Stimulated activated CD8-positive, alpha-beta memory T cell treated with anti-CD3 and anti-CD28 coated beads, Interleukin-12 subunit alpha, Interleukin-12 subunit beta, amount 100 ng/mL, for 1 hour (primary cell): ENCODE measurements at places on chromosomes 11 and 22.
A peak's percentile ranks its signal among the peaks of the same experiment; 100 is the strongest.

- DNase-seq = no peak
Observed at GRCh38 chr11:78023426-78023825, 350 bp upstream of the KCTD14 start.

- DNase-seq = no peak
Observed at GRCh38 chr11:130413405-130414106, 14.9 kb downstream of the ADAMTS8 start.

DNA sequence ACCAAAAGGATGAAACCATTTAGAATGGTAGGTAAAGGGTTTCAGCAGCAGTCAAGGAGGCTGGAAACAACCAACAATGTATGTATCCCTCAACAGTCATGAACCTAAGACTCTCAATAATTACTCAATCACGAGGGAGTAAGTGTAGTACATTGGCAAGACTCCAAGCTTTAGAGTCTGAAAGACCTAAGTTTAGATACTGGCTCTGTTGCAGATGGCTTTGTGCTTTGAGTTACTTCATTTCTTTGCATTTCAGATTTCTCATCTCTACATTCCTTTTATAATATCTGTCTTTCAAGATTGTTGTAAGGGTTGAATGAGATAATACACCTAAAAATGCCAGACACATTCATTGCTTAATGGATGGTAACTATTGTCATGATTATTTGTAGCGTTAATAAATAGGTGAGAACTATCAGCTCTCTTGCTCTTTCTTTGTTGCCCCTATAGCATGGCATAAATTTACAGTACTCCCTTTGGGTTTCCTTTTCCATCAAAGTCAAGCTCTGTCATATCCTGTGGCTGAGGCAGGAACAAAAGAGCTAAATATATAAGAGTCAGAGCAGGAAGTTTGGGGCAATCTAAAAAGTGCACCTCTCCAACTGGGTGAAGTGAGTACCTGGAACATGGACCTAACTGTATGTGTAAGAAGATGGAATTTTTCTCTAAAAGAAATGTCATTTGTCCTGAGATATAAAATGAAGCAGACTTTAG lies 228.2 kb upstream of the ZC3H12C start:
- DNase-seq = no peak

GRCh38 chr11:14582793-14583192 lies 60.8 kb upstream of the PDE3B start:
- no peak for DNase-seq

DNA sequence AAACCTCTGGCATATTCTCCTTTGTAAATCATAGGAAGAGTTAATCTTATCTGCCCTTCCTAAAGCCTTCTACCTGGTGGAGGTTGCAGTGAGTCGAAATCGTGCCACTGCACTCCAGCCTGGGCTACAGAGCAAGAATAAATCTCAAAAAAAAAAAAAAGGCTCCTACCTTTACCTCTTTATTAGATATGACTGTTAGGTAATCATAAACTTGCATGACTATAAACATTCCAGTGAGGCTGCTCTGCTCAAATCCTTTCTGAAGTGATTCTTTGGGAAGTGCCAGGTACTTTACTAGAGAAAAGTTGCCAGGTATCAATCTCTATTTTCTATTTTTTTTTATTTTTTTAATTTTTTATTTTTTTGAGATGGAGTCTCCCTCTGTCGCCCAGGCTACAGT lies 59.6 kb downstream of the MPPED2 start:
- no peak for DNase-seq

GRCh38 chr22:42214633-42215415 lies 55.6 kb downstream of the TCF20 start:
- no peak for DNase-seq

DNA sequence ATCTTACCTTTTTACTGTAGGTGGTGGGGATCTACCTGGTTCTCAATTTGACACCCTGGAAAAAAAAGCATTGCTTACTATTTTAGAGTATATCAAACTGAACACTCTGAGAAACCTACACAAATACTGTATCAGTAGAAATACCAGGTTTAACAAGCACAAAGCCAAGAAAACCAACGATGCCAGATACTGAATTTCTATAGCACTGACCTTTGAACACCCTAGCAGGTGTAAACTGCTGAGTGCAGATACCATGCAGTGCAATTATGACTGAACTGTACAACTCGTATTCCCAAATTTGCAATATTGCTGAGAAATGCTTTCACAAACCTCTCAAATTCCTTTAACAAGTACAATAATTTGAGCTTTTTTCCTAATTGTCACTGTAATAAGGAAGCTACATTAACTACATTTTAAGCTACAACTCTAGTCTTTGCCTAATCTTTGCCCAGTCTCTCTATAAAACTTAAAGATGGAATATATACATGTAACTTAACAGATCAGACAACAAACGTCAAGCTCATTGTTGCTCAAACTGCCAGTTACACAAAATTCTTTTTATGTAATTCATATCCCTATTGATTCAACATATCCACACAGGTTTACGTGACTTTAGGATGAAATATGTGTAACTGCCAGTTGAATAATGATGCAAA lies 8.9 kb downstream of the TAF1D start:
- DNase-seq = no peak

DNA sequence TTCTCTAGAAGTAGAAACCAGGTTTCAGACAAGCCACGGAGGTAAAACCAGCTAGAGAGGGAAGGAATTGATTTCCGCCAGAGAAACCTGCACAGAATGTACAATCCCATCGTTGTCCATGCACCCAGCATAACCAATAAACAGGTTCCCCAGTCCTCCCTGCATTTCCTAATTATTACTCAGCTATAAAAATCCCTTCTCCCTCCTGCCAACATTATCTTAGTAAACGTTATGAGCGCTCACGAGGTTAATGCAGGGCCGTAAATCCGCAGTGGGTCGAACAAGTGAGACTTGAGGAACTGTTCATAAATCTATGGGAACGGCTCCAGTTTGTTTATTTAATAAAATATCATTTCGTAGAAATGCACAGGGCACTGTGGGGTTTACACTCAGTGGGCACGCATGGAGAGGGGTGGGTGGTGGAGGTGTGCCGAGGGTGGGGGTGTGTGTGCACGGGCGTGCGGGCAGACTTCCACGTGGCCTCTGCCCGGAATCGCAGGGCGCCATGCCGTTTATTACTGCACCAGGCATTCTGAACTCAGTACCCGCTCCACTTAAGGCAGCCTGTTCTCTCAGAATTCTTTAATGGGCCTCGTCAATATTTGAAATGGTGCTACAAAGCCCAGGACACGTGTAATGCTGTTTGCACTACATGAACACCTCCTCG lies 257.3 kb downstream of the MIAT start:
- DNase-seq = no peak

DNA sequence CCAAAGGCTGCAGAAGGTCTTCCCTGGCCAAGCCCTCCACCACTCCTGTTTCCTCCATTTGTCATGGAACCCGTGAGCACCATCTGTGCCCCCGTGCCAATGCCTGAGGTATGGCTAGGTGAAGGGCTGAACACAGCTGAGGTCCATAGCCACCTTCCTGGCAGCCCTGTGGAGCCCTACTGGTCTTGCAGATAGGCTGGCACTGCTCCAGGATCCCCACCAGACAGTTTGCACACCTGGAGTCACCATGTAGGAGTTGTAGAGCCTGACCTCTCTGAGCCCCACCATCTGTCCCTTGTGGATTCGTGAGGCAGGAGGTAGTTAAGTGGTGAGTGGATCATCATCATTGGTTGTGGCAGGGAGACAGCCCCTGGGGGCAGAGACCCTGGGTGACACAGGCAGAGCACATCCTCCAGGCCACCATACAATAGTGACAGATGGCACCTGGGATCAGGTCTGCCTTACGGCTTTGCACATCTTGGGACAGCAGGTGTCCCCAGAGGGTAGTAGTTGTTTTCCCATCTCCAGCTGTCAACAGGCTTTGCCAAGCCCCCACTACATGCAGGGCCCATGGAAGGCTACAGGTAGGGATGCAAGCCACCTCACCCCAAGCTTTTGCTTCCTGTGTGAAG lies 52.5 kb upstream of the SUSD2 start:
- no peak for DNase-seq

DNA sequence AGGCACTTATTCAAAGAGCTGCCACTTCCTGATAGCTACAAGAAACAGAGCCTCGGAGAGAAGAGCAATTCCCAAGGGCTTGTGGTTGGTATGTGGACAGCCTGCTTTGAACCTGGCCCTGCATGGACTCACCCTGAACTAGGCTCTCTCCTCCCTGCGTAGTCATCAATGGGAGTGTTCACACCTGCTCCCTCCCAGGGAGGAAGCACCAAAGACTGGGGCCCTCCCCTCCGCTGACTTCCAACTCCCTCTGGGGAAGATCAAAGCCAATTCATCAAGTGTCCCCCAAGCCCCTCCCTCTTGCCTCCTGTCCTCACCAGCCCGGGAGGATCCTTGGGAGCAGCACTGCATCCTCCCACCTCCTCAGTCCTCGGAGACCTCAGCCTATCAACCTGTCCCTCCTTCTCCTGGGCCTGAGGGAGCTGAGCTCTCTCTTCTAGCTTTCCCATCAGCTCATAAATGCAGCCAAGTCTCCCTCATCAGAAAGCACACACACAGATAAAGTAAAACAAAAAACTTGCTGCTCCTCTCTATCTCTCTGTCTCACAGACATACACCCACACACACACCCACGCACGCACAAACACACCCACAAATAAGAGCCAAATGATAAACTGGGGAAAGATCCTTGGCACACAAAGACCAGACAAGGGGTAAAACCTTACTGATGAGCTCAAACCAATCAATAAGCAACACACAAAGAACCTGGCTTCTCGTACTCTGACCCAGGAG lies 3.3 kb downstream of the A4GALT start:
- DNase-seq = no peak

GRCh38 chr22:45968751-45969413 lies 8.1 kb downstream of the WNT7B start:
- no peak for DNase-seq

- DNase-seq = no peak
Observed at GRCh38 chr11:83249972-83250593, 36.1 kb downstream of the CCDC90B start.

DNA sequence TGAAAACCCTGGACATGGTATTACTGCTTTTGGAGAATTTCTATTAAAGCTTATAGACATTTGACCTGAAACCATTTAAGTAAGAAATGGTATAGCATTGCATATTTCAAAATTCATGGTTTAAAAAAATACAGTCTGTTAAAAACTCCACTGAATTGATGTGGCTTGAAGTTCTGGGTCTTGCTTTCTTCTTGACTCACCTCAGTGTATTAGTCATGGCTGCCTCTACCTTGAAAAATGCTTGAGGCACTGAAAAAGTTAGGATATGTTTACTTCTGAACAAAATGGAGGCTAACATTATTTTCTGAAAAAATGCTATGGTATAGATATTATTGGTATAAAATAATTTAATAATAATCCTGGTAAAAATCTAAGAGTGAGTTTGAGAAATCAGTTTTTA lies 349.2 kb downstream of the AASDHPPT start:
- no peak for DNase-seq

DNA sequence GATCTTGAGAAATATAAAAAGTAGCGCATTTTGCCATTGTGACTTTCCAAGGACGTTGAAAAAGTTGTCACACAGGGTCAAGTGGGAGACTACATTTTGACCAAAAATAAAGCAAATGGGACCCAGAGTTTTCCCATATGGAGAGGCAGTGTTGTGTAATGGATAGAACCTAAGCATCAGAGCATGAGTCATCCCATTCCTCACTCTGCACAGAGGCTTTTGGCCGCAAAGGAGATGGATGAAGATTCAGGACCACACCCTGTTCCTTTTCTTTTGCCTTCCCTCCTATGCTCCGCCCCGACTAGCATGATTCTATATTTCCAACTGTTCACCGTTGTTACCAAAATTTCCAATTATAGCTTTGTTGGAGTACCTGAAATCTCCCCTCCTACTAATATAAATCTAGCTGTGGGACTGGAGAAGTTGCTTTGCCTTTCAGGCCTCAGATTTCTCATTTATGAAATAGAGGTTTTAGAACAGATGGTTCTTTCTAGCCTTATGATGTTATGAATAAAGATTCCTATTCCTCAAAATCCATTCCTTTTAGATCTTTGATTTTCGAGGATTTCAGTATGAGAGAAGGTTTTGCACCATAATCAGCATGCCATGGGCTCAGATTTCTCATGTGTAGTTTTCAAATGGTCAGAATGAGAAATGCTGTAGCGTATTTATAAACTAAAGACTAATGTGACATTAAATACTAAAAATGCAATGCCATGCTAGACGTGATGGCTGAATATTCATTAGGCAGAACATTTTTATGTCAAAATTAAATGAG lies 921.9 kb upstream of the TENM4 start:
- DNase-seq = no peak

DNA sequence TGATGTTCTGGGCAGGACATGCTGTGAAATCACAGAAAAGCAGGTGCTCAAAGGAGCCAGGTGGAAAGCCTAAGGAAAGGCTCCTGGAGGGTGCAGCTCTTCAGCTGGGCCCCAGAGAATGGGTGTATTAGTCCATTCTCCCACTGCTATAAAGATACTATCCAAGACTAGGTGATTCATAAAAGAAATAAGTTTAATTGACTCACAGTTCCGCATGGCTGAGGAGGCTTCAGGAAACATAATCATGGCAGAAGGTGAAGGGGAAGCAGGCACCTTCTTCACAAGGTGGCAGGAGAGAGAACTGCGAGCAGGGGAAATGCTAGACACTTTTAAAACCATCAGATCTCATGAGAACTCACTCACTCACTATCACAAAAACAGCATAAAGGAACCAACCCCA lies 43.1 kb upstream of the DEUP1 start:
- DNase-seq = no peak

GRCh38 chr11:68090706-68091105 lies 30.5 kb downstream of the CHKA start:
- no peak for DNase-seq

DNA sequence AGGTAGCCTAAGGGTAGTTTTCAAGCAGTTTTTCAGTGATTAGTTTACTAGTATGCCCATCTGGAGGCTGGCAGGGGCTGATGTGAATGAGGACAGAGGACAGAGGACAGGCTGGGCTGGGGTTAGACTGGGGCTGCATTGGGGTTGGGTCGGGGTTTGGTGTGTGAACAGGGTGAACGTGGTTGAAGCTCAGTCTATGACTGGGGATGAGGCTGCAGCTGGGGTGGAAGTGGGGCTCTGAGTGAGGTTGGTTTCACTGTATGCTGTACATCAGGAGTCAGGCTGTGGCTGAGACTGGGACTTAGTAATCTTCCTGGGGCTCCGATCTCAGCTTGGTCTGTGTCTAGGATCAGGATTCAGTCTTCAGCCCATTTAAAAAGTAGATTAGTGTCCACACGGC lies 451 bp downstream of the OR51E1 start:
- no peak for DNase-seq

- no peak for DNase-seq
Observed at GRCh38 chr11:79314906-79315689, 125.7 kb downstream of the TENM4 start.

- no peak for DNase-seq
Observed at GRCh38 chr11:92556431-92556830, 331.8 kb downstream of the FAT3 start.

- DNase-seq = no peak
Observed at GRCh38 chr11:17743808-17744119, 9.2 kb downstream of the KCNC1 start.

DNA sequence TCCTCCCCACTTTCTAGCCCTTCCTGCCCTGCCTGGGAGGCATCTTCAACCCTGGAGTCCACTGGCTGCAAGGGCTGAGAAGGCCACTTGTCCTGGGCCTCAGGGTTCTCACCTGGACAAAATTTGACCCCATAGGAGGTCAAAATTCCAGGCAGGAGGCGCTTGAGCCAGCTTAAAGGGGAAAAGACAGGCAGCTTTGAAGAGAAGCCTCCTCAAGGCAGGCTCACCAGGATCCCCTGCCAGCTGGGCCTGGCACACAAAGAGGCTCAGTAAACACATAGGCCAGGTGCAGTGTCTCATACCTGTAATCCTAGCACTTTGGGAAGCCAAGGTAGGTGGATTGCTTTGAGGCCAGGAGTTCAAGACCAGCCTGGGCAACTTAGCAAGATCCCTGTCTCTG lies 53.0 kb upstream of the MPEG1 start:
- no peak for DNase-seq

- DNase-seq = peak; percentile 65
Observed at GRCh38 chr11:34174412-34175041, 69.1 kb downstream of the NAT10 start.
